Mesothelial cell of epicardium (in vitro differentiated cells): ENCODE measurements at places on chromosomes 12 and 14. TPM values are rescaled to one million over a fixed set of nuclear protein-coding genes. Genes with fewer than 3 reads are reported as not detected.
A peak's percentile ranks its signal among the peaks of the same experiment; 100 is the strongest.

DNA sequence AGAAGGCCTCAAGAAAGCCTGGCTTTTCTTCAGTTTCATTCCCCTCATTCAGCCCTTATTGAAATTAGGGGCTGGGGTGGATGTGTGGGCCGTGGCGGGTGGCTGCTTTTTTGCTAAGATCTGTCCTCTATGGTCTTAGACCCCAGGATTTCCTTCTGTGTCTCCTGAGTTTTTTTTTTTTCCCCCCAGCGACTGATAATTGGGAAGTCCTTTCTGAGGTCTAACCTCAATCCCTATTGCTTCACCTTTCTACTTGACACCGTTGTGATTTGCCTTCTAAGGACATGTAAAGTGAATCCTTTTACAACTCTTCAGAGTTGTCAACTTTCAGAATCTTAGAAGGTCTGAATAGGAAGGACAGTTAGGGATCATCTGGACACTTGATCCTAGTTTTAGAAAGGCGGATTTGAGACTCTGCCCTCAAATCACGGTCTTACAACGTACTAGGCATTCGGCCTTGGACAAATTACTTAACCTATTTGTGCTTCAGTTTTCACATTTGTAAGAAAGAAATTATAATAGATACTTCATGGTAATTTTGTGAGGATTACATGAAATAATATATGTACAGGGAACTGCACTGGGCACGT lies 4.4 kb downstream of the GPR84 start:
- DNase-seq, result no peak

DNA sequence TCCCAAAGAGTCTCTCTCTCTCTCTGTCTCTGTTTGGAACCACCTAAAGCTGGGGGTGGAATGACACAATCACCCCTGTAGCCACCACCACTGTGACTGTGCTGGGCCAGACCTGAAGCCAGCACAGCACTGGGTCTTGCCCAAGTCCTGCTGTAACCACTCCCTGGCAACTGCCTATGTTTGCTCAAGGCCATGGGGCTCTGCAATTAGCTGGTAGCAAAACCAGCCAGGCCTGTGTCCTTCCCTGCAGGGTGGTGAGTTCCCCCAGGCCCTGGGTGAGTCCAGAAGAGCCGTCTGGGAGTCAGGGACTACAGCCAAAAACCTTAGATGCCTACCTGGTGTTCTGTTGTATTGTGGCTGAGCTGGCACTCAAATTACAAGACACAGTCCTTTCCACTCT lies 50.8 kb downstream of the DGLUCY start:
- DNase-seq, result no peak

- DNase-seq, result peak; percentile 90
Observed at GRCh38 chr12:121443193-121443870, 43.4 kb downstream of the RNF34 start.

DNA sequence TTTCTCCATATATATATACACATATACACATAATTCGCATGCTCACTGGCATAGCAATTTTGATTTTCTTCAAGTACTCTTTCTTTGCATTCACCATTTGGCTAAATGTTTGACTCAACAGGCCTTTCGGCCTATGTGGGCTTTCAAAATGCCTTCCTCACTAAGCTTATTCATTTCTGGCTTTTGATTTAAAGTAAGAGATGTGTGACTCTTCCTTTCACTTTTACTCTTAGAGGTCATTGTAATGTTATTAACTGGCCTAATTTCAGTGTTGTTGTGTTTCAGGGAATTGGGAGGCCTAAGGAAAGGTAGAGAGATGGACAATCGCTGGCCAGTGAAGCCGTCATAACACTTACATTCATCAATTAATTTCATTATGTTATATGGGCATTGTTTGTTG lies 14.5 kb upstream of the KLRD1 start:
- no peak for DNase-seq

- DNase-seq, result no peak
Observed at GRCh38 chr14:89167705-89168104, 249.3 kb downstream of the FOXN3 start.

- no peak for DNase-seq
Observed at GRCh38 chr14:29717901-29718300, 209.7 kb downstream of the PRKD1 start.

GRCh38 chr12:94725375-94726168 lies 75.2 kb upstream of the TMCC3 start:
- DNase-seq, result no peak

- no peak for DNase-seq
Observed at GRCh38 chr12:128190614-128191013, 76.4 kb upstream of the TMEM132C start.

- no peak for DNase-seq
Observed at GRCh38 chr14:95774265-95775160, 60.6 kb upstream of the TCL1A start.

DNA sequence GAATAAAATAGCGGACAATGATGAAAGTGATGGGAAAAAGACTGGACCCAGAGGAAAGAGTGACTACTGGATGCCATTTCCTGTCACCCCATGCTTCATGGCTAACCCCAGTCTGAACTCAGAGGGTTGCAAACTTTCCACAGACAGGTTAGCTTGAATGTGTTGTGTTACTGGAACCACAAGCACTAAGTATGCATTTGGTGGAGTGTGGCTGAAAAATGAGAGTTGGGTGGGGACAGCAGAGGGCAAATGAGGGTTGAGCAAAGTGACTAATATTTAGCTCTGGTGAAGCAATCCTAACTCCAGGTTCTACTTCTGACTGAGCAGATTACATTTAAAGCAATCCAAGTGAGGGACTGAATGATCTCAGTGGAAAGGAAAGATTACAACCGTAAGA lies 1.6 kb downstream of the SLC16A7 start:
- no peak for DNase-seq

DNA sequence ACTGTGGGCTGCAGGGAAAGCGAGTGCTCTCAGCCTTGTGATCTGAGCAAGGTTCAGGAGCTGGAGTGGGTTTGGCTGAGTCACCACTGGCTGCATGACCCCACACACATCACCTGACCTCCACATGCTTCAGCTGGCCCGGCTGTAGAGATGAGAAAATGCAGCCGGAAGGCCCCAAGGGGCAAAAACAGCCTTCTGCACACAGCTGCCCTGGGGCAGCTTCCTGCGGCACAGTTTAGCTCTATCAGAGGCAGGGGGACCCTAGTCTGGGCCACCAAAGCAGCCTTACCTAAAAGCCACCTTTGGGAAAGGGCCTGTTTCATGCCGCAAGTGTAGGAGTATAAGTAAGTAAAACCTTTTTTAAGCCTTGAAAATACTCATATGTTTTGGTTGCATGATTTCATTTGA lies 123.3 kb downstream of the SSPN start:
- no peak for DNase-seq

- no peak for DNase-seq
Observed at GRCh38 chr12:115598871-115599811, 678.4 kb downstream of the MED13L start.

DNA sequence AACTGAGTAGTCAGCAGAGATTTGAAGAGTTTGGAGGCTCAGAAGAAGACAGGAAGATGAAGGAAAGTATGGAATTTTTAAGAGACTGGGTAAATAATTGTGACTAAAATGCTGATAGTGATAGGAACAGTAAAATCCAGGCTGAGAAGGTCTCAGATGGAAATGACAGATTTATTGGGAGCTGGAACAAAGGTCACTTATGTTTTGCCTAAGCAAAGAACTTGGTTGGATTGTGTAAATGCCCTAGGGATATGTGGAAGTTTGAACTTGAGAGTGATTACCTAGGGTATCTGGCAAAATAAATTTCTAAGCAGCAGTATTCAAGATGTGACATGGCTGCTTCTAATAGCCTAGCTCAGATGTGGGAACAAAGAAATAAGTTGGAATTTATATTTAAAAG lies 180.9 kb downstream of the TRHDE start:
- no peak for DNase-seq

GRCh38 chr12:88553941-88554658 lies 26.2 kb downstream of the KITLG start:
- no peak for DNase-seq

DNA sequence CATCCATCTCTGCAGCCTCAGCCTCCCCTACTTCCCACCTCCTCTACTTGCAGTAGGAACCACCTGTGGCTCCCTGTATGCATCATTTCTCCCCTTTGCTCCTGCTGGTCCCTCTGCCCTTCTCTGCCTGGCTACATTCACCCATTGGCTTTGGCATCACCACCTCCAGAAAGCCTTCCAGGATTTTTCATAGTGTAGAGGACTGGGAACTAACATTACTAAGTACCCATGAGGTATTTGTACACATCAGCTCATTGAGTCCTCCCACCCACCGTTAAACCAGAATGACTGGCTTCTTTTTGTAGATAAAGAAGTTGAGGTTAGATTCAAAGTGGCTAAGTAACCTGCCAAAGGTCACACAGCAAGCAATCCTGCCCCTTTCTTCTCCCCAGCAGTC lies 17.1 kb downstream of the SYNE3 start:
- no peak for DNase-seq

GRCh38 chr12:63808631-63809030 lies 28.9 kb downstream of the RXYLT1 start:
- no peak for DNase-seq

GRCh38 chr12:6250343-6250742 lies 50.1 kb downstream of the CD9 start:
- DNase-seq, result no peak

DNA sequence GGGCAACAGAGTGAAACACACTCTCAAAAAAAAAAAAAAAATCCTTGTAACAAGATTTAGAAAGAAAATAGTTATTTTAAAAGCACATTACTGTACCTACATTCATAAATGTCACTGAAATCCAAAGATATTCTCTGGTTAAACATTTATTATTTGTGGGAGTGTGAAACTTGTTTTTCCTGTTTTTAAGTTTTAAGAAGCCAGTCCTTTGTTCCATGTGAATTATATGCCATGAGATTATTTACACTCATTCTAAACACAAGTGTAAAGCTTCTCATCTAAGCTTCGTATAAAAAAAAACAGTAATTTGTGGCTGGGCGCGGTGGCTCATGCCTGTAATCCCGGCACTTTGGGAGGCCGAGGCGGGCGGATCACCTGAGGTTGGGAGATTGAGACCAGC lies 15.0 kb downstream of the VCPKMT start:
- DNase-seq, result no peak

- DNase-seq, result no peak
Observed at GRCh38 chr12:47034661-47035060, 44.8 kb upstream of the PCED1B start.

DNA sequence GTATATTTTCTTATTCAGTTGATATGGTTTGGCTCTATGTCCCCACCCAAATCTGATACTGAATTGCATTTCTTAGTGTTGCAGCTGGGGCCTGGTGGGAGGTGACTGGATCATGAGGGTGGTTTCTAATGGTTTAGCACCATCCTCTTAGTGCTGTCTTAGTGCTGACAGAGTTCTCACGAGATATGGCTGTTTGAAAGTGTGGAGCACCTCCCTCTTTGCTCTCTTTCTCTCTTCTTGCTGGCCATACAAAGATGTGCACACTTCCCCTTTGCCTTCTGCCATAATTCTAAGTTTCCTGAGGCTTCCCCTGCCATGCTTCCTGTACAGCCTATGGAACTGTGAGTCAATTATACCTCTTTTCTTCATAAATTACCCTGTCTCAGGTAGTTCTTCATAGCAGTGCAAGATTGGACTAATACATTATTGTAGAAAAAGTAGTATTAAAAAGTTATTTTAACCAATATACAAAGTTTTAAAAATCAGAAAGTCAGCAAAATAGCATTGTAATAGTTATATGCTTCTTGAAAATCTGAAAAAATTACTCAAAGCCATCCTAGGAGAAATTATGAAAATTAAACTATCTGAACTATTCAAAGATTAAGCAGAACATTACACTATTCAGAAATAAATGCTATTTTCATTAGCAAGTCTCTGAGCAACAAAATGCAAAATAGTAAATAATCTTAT lies 84.1 kb downstream of the PPP1R12A start:
- no peak for DNase-seq

- no peak for DNase-seq
Observed at GRCh38 chr14:31059152-31059924, 33.2 kb upstream of the STRN3 start.

DNA sequence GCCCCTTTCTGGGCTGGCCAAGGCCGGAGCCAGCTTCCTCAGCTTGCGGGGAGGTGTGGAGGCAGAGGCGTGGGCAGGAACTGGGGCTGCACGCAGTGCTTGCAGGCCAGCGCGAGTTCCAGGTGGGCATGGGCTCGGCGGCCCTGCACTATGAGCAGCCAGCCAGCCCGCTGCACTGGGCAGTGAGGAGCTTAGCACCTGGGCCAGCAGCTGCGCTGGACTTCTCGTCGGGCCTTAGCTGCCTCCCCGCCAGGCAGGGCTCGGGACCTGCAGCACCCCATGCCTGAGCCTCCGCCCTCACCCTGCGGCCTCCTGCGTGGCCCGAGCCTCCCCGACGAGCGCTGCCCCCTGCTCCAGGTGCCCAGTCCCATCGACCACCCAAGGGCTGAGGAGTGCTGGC lies 42.0 kb downstream of the TMTC2 start:
- DNase-seq, result no peak

DNA sequence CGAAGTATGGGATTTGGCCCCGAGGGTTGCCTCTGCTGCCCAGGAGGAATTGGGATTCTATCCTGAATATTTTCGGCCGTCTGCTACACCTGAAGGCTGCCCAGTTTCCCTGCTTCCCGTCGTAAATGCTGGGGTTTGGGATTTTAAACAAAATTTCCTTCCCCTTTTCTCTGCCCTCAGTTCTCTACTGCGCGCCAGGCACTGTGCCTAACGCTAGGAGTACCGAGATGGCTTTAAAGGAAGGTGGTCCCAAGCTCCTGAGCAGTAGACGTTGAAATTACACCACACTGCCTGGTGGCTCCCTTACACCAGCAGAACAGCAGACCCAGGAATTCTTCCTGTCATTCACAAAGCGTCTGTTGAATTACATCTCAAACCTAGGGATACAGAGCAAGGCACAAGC lies 566 bp upstream of the PRDM4 start:
- DNase-seq, result no peak

GRCh38 chr12:117334051-117334450 lies 27.4 kb downstream of the NOS1 start:
- DNase-seq, result no peak

GRCh38 chr14:29166507-29166906 lies 399.9 kb downstream of the FOXG1 start:
- DNase-seq, result no peak

GRCh38 chr12:5230861-5231260 lies 187.2 kb downstream of the KCNA5 start:
- no peak for DNase-seq

DNA sequence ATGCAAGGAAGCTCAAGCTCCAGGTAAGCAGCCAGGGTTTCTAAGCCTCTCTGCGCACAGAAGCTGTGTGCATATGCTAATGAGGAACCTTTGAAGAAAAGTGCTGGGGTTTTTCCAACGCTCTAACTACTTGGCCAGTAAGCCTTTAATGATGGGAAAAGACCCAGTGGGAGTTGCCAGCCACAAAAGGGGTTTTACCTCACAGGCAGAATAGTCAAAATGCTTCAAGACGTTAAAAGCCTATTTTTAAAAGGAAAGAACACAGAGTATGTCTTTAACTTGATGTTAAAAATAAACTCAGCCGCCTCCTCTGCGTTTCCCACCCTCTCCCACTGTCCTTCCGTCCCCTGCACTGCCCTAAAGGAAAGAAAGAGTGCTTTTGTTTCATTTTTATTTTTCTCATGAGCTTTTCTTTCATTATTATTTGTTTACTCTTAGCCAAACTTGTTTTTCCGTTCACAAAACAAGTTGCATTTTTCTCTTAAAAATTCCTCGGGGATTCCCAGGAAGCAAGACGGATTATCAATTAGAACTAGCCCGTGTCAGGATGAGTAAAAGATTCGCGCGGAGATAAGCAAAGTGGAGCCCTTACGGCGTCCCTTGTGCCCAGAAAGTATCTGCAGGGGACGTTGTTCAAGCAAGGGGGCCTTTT lies 209.8 kb upstream of the NUDT4 start:
- DNase-seq, result no peak

The BCL11B gene
- total RNA-seq, result 11.6 to 12.3 TPM (median 11.8 TPM) in 3 replicates

The HCAR3 gene
- total RNA-seq, result 1.1 to 1.6 TPM (median 1.5 TPM) in 3 replicates

The ADCY6 gene
- 65.4 to 69.2 TPM (median 66.1 TPM) in 3 replicates for total RNA-seq

The SOAT2 gene
- total RNA-seq, result 0.13 to 0.40 TPM (median 0.20 TPM) in 3 replicates

The KCNC2 gene
- total RNA-seq, result 0.97 to 1.6 TPM (median 1.4 TPM) in 3 replicates

The GALNT6 gene
- 12.8 to 14.3 TPM (median 13.8 TPM) in 3 replicates for total RNA-seq

The SRRM4 gene
- 1.7 to 1.9 TPM (median 1.7 TPM) in 3 replicates for total RNA-seq
